ENCODE measurements at places on chromosomes 2 and 18. TPM values are rescaled to one million over a fixed set of nuclear protein-coding genes. Genes with fewer than 3 reads are reported as not detected.

GRCh38 chr2:6828299-6828584 is 37.5 kb downstream of the CMPK2 start:
- DNase-seq: no peak

DNA sequence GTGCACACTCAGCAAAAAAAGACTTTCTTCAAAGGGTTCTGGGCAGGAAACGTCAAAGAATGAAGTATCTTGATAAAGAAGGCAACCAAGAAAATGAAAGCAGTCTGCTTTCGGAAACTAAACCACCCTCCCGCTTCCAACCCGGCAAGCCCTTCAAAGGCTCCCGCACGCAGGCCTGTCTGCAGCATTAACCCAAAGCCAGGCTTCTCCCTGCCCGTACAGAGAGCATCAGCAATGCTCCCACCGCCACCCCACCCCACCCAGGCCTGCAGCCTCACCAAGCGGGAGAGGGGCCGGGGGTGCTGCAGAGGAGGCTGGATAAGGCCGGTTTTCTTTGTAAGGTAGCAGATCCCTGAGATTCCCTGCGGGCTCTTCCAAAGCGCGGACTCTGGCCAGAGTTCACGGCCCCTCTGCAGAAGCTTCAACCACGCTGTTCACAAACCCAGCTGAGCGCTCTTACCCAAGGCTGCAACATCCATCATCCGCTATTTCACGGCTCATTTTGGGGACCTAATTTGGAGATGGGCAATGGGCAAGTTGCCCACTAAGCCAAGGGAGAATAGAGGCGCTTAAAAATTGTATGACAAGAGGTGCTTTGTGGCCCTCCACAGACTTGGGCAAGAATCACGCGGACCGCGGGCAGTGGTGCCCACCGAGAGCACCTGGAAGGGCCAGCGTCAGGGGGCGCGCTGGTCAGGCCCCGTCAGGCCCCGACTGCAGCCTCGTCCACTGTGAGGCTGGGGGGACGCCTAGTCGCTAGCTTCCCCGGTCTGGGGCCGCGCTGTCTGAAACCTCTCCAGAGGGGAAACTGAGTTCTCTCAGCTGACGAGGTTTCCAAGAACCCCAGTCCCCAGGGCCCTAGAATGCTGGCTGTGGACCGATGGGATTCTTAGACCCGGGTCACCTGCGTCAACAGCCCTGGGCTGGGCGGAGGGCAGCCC is 225.4 kb upstream of the ID2 start:
- no peak for DNase-seq

GRCh38 chr18:73742957-73743356 is 404.7 kb downstream of the FBXO15 start:
- no peak for DNase-seq

DNA sequence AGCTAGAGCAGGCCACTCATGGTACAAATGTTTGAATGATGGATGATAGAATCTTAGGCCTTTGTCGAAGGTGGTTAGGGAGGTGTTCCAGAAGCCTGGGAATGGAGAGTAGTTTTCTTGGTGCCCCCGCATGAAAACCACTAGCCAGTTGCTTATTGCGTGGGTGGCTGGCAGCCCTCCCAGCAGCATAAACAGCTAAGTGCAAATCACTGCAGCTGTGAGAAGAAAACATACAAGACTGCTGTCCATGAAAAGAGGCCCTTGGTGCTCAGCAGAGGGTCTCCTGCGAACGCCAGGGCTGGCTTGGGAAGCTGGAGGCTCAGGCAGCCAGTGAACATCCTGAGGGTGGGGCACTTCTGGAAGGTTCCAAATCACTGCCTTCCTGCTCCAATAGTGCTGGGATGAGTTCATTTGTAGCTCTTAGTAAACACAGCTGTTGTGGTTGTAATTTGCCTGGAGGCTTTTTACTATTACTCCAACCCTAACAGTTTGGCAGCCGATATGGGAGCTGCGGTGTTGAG is 118.8 kb downstream of the MGAT5 start:
- no peak for DNase-seq

ALPG gene
- total RNA-seq: not detected

LRP2 gene
- not detected for total RNA-seq

DNA sequence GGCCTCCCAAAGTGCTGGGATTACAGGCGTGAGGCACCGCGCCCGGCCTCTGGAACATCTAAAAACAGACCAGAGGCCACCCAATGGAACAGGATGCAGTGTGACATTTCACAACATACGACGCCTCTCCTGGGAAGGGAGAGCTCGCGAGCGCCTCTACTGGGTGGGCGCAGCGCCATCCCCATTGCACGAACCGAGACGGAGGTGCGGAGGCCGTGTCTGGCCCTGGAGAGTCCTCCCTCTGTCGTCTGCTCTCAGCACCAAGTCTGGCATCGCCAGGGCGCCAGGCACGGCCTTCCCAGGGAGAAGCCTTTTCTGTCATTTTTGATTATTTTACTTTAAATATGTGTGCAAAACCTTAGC is 9.4 kb upstream of the GBX2 start:
- no peak for DNase-seq

- no peak for DNase-seq
Measured at GRCh38 chr18:45121146-45121545, 440.5 kb downstream of the SETBP1 start.

VIL1 gene
- not detected for total RNA-seq

GRCh38 chr18:58188996-58189395 is 145.0 kb downstream of the NEDD4L start:
- DNase-seq: no peak

DNA sequence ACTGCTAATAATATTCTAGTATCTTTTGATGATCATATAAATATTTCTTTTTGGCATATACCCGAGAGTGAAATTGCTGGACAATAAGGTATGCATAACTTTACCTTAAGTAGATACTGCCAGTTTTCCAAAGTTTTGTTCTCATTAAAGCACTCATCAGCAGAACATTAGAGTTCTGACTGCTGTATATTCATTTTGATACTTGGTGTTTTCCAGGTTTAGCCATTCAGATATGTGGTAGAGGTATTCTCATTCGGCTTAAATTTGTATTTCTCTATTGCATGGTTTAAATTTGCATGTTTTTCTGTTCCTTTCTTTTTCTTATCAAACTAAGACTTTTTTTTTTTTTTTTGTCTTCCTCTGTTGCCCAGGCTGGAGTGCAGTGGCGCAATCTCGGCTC is 18.2 kb downstream of the CYBRD1 start:
- DNase-seq: no peak

DNA sequence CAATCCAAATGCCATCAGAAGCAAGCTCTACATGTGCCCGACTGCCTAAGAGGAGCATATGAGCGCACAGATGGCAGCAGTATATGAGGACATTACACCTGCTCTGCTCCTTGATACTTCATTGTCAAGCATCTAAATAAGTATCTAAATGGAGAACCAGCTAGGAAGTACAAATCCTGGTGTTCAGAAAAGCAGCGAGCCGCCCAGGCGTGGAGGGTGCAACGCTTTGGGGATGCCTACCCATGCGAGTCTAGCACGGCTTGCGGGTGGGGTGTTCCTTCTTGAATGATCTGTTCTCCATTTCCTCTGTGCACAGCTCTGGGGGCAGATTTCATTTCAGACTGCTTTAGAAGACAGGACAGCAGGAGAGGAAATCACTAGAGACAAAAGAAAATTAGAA is 63.0 kb upstream of the BCL2L11 start:
- no peak for DNase-seq

- DNase-seq: no peak
Measured at GRCh38 chr2:179692610-179693009, 168.8 kb downstream of the ZNF385B start.

AFTPH gene
- 52.8 TPM for total RNA-seq

SRBD1 gene
- total RNA-seq: 21.6 TPM

DNA sequence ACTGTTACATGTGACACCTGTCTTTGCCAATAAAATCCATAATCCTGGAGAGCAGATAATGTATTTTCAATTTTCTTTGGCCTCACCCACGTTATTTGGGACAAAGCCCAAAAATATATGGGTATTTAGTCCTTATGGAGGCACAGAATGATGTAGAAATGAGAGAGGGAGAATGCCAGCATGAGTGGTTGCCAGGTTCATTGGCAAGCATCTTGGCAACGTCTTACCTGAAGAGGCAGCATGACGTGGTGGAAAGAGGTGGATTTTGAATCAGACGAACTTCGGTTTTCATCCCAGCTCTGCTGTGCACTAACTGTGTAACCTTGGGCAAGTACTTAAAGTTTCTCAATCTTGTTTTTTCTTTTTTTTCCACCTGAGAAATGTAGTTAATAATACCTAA is 969.6 kb upstream of the PIK3C3 start:
- no peak for DNase-seq

DNA sequence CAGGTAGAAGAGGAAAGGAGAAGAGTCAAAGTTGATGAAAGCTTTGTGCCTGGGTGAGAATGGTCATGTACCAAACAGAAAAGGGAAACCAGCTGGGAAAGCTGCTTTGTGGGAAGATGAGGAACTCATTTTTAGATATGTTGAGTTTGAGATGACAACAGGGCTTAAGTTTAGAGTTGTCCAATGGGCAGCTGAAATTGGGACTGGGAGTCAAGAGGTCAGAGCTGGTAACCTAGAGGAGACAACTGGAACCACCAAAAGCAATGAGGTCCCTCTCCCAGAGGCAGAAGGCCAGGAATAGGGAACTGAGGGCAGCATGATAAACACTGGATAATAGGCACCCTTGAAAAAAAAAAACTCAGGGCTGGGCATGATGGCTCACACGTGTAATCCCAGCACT is 48.8 kb downstream of the SLC4A1AP start:
- no peak for DNase-seq

- no peak for DNase-seq
Measured at GRCh38 chr18:10690366-10690765, 164.5 kb downstream of the NAPG start.

DNA sequence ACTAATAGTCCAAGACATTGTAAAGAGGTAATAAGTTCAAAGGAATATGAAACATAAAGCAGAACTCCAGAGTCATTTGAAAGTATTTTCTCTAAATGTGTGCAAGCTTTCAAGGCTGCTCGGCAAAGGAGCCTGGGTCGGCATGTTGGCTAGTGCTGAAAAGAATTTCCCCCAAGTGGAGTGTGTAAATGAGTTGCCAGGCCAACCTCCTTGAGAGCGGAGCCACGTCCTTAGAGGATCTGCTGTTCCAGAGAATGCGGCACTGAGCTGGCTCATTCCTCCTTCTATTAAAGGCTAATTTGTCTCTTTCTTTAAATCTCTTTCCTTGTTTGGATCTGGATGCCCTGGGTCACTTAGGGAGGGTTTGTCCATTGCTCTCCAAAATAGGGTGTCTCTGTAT is 127.5 kb downstream of the RDH14 start:
- no peak for DNase-seq

GRCh38 chr18:32270341-32270740 is 80.5 kb downstream of the MEP1B start:
- no peak for DNase-seq

DNA sequence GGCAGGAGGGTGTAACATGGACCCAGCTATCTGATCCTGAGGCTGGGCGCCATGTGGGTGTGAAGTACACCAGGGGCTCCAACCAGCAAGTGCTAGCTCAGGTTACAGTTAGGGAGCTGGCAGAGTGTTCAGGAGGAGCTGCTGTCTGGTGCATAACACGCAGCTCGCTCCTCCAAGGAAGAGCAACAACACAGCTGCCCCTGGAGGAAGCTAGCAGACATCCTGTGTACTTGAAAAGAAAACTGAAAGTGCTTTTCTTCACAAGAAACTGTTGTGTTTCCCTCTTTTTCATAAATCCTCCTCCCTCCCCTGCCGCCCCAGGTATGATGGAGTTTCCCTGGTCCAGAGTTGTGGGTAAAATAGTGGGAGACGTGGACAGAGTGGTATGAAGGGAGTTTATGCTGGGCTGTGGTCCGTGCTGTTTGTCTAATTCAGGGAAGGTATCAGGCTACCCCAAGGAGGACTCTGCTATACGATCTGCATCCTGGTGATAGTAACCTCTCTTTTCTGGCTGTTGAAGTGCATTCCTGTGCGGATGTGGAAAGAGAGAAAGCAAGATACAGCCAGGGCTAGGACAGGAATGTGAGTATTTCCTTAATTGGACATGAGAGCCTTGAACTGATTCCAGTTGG is 6.1 kb upstream of the LBH start:
- DNase-seq: no peak

CCDC85A gene
- total RNA-seq: 0.61 TPM

DNA sequence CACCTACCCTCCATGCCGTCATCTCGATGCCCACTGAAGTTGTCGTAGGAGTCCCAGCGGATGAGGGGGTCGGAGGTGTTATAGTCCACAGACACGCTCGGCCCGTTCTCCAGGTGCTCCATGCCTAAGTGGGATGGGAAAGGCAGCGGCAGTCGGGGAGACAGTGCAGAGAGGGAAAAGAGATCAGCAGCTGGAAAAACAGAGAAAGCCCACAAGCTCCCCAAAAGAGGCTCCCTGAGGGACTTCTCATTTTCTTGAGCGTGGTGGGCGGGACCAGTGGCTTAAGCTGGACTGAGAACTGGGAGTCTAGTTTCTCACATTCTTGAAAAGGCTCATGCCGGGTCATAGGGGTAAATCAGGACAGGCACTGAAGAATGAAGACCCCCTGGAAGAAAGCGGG is 121.9 kb downstream of the TNS1 start:
- DNase-seq: no peak

- no peak for DNase-seq
Measured at GRCh38 chr2:71452565-71452964, 796 bp upstream of the DYSF start.

- no peak for DNase-seq
Measured at GRCh38 chr2:176128172-176128981, 1.1 kb upstream of the HOXD8 start.

DNA sequence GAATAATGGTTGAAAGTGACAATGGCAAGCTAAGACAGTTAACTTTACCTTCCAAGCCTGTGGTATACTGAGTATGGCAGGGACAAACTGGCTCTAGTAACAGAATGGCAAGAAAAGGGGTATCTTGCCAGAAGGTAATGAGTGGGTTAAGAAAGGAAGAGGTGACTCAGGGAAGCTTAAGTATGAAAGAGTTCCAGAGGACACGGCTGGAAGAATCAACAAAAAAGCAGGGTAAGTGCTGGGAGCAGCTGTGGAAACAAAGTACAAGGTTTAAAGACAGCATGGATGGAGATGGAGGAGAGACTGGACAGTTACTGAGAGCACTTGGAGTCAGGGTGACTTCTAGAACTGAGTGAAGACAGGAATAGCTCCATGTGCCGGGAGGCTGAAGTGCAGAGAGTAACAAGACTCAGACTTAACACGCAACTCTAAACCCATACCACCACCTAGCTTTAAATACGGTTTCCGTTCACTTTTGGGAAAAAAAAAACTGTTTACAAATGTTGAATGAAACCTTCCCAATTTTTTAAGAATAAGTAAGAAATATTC is 69.0 kb downstream of the REV1 start:
- no peak for DNase-seq

GRCh38 chr2:69789175-69789721 is 40.2 kb upstream of the GMCL1 start:
- DNase-seq: no peak

PLEKHM3 gene
- 19.3 TPM for total RNA-seq

SLC38A11 gene
- total RNA-seq: 2.5 TPM

All from esophagus squamous epithelium (tissue), 5 donors.